ENCODE measurements at places on chromosomes 3 and 15. TPM values are rescaled to one million over a fixed set of nuclear protein-coding genes. Genes with fewer than 3 reads are reported as not detected.
A peak's percentile ranks its signal among the peaks of the same experiment; 100 is the strongest.

GUCA1C gene
- total RNA-seq: not detected

CCR9 gene
- total RNA-seq: not detected

DNA sequence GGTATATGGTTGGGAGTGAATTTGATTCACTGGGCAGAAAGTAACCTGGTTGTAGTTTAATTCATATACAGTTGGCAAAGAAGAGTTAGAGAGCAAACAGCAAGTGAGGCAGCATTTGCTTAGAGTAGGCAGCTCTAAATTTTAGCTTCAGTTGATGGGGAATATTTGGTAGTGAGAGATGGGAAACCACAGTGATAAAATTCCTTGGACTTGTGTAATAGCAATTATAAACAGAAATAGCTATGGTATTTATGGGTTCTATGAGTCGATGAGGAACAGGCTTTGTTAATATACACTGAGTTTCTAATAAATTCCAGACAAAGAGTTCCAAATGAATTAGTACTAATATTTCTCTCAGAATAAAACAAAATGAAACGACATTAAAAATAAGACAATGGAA lies 894.0 kb downstream of the ROBO2 start:
- no peak for DNase-seq

DNA sequence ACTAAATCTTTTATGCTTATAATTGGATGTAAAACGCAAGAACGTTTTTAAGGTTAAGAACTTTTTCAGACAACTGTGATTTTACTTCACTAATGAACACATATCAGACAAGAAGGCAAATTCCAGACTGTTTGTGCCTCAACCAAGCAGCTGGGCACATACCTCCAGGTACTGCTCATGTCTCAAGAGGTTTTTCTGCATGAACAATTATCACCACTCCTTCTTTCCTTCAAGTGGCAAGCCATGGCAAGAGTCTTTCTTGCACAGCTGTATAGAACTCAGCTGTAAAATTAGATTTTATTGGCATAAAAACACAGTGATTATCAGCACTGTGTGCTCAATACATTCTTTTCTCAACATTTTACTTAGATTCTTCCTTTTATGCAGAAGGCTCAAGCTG lies 64.3 kb downstream of the FNDC3B start:
- no peak for DNase-seq

- DNase-seq: peak; percentile 31
Observed at GRCh38 chr3:49906073-49906743, 2.5 kb upstream of the MST1R start.

DNA sequence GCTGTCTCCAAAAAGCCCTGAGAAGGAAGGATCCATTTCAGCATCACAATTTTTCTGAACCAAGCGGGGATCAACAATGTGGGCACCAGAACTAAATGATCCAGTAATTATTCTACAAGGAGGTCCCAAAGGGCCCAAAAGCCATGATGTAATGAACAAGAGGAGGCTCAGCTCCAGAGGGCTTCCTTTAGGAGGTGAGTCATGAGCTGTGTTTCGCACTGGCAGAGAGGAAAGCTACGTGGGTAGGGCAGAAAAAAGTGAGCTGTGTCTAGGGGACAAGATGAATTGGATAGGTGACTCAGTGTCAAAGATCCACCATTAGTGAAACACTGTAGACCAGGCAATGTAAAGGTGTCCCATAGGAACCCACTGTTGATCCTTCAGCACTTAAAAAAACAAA lies 113.4 kb downstream of the RORA start:
- DNase-seq: no peak

- DNase-seq: no peak
Observed at GRCh38 chr3:98690876-98691275, 72.3 kb upstream of the ST3GAL6 start.
